ENCODE measurements at places on chromosomes 5 and 9.
A peak's percentile ranks its signal among the peaks of the same experiment; 100 is the strongest.

DNA sequence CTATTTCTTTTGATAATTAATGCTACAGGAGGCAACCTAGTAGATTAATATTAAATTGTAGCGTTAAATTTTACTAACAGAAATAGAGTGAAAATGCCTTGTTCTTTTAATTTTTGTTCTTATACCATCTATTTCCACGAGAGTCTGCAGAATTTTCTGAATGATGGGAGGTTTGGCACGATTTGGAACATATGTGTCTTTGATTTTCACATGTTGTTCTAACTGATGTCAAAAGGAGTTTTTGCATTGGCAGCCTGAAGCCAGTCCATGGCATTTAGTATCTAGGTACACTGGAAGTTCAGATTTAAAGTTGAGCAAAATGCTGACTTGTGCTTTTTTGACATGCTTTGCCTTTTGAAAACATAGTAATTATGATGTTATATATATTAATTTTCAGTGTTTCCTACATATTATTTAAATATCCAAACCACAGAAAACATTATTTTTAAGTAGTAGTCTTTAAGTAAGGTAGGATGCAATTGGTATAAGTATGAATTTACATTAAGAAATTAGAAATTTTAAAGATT lies 103.0 kb downstream of the PBX3 start:
- no peak for DNase-seq

DNA sequence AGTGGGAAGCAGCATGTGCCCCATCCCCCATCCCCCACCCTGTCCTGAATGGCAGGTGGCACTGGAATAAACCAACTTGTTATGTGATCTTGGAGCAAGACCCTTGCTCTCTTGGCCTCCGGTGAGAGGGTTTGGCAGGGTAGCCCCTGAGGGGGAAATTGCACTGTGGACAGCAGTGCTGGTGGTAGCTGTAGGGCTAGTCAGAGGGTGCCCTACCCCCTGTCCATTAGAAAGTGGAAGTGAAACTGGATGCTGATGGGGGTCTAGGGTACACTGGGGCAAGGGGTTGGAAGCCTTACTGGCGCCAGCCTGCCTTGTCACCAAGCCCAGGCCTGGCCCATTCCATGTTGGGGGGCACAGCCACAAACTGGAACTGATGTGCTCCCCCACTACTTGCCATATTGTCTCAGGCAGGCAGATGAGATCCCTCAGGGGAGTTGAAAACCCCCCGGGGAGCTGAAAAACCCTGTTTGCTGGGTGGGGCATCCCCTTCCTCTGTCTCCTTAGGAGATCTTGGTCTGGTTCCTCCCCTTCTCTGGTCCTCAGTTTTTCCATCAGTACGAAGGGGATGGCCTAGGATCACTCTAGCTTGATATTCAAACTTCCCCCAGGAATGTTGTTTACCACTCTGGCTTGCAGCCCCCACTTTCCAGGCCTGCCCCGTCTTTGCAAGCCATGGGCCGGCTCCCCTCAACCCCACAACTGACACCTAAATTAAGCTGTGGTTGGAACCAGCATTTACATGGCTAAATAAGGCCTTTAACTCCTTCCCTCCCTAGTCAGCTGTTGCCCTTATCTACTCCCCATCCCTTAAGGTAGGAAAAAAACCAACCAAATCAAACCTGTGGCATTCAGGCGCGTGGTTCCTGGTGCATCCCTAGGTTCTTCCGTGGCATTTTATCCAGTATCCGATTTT lies 14.4 kb upstream of the SYNPO start:
- no peak for DNase-seq

- no peak for DNase-seq
Measured at GRCh38 chr5:143068712-143069111, 298.5 kb downstream of the ARHGAP26 start.

DNA sequence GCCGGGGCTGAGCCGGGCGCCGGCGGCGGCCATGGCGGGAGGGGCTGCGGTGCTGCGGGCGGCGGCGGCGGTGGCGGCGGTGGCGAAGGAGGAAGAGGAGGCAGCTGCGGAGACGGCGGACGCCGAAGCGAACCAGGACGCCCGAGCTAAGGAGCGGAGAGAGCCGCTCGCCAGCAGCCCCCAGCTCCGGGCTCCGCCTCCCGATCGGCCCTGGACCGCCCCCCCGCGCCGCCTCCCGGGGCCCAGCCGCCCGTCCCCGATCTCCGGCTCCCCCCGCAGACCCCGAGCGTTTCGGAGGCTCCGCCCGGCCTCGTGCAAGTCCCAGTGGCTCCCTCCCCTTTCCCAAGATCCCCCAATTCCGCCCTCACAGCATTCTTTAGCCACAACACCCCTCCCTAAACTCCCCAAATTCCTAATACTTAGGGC lies at the start of gene ASTN2:
Gene ASTN2 (minus strand): TSS at position 152 of the 426 bp plus-strand sequence. CDS start 119 bp downstream, at position 33.
- no peak for DNase-seq

DNA sequence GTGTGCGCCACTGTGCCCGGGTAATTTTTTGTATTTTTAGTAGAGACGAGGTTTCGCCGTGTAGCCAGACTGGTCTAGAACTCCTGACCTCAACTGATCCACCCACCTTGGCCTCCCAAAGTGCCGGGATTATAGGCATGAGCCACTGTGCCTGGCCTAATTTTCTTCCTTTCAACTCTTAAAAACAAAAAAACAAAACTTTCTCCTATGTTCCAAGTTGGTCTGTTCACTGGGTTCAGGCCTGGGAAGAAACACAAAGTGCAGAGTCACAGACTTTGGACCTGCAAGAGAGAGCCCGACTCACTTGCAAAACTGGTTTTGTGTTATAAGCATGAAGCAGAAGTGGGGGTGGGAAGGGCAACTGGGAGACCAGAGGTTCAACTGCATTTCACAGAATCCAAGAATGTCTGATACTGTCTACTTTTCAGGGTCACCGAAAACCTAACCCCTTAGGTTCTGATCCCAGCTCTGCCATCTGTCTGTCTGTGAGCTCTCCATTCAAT lies 5.2 kb upstream of the HDHD3 start:
- no peak for DNase-seq

DNA sequence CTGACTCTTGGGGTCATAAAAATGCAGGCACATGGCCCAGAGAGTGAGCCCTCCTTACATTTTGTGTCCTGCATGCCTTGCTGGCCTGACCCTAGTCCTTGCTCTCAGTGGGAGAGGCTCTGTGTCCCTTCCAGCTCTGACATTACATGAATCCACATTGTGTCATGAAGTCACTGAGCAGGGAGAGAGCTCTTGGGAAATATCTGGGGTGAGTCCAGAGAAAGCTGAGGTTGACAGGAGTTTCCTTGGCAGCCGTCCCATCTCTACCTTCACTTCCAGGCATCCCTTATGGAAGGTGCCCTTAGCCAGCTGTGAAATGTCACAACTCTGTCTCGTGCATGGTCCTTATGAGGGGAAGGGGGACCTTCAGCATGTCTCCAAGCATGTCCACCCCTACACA lies 41.0 kb downstream of the FAT2 start:
- DNase-seq, result peak; percentile 14
